ENCODE measurements at places on chromosomes 3 and 15. TPM values are rescaled to one million over a fixed set of nuclear protein-coding genes. Genes with fewer than 3 reads are reported as not detected.
A peak's percentile ranks its signal among the peaks of the same experiment; 100 is the strongest.

The TTC14 gene
- total RNA-seq: 12.7 TPM

DNA sequence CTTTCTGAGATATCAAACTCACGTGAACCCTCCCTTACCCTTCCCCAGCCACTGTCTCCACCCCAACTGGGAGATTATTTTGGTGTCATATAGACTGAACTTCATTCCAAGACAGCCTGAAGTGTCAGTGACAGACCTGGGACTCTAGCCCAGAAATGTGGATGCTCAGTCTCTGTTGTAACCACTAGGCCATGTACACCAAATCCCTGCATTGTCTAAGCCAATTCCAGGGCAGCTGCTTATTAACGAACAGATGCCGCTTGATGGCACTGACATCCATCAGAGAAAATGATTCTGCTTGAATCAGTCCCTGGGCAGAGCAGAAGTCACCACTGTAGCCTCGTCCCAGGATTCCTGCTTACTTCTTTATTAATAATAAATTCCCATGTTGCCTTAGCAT, 305.5 kb downstream of the GRM7 start:
- DNase-seq: no peak

- no peak for DNase-seq
Measured at GRCh38 chr3:54065140-54065539, 57.2 kb upstream of the CACNA2D3 start.

- no peak for DNase-seq
Measured at GRCh38 chr15:77542491-77543001, 90.2 kb downstream of the LINGO1 start.

DNA sequence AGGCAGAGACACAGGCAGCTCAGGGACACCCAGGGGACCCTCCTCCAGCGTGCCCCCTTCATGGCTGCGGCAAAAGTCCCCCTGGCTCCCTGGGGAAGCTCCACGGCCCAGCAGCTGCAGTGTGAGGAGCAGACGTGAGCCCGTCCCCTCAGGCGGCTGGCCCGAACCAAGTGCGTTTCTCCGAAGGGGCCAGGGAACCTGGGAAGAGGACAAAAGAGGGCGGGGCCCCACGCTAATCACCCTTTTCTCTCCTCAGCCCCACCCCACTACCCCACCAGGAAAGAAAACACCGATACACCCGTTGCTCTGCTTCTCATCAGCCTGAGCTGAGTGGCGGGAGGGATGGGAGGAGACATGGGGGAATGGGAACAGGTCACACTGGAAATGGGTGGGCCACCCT, at the start of gene MUC4:
Gene MUC4 (minus strand): TSS at position 174 of the 400 bp plus-strand sequence. CDS start 112 bp downstream, at position 62.
- DNase-seq: no peak

- DNase-seq: no peak
Measured at GRCh38 chr3:194908496-194908895, 222.8 kb downstream of the FAM43A start.

The WNT5A gene
- total RNA-seq: 12.1 TPM

The DOCK3 gene
- 3.4 TPM for total RNA-seq

DNA sequence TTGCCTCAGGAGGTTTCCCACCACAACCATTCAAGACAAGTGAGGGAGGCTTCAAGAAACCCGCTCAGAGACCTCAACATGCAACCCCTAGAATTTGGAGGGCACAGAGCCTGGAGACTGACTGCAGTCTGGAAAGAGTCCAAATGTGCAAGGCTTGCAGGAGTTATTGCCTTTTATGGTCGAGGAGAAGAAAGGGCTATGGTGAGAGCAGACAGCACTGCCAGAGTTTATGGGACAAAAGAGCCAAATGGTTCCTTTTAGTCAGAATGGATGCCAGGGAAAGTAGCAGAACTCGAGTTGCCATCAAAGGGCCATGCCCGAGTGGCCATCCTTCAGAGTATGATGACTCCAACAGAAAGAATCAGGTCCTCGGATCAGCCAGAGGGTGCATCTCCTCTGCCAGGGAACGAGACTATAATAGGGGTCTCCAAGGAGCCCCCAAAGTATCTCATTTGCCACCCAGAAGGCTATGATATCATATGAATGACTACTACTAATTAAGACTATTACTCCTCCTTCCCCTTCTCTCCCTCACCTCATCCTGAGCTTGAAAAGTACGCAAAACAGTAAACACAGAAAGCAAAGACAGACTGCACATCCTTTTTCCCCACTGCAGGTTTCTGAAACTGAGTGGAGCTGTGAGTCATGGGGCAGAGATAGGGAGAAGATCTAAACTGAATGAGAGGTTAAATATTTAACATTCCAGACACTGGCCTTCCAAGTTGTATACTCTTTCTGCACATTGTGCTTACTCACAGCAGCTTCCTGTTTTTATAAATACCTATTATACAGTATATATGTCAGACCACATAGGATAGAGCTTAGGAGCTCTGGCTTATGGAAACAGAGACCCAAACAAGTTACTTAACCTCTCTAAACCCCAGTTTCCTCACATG, 33.9 kb upstream of the TMCO5A start:
- no peak for DNase-seq

- no peak for DNase-seq
Measured at GRCh38 chr15:87758794-87759418, 497.6 kb downstream of the NTRK3 start.

DNA sequence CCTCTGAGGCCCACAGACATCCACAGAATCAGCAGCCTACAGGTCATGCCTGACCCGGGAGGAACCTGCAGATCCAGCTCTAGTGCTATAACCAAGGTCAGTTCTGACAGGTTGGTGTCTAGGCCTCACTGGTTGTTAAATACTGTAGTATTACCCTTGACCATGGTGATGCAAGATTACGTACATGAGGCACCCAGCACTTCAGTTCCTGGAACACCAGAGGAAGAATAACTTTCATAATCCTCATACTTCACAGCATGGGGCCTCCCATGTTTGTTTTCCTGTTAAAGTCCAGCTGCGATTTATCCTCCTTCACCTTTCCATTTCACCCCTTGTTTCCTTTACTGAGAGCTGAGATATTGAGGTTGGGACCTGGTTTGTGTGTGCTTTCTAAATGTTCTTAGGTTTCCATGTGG, 34.4 kb upstream of the GLCE start:
- no peak for DNase-seq

GRCh38 chr3:63296249-63296648, 18.1 kb downstream of the SYNPR start:
- DNase-seq: no peak

DNA sequence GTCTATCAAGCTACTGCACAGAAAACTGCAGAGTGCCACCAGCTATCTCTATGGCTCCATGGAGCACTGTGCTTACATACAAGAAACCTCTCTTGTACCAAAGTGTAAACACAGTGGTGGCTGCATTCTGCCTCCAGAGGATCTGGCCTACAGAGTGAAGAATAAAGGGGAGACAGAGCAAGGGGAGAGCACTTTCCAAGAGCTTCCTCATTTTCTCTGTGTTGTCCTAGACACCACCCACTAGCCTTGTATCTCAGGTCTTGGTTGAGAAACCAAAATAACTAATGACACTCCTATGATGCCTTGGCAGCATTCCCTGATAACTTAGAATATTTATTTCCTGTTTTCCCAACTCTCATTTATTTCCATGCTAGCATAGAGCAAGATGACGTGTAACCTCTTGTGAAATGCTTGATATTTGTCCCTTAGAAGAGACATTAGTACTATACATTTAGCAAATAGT, 56.9 kb upstream of the PHLDB2 start:
- DNase-seq: peak; percentile 67

DNA sequence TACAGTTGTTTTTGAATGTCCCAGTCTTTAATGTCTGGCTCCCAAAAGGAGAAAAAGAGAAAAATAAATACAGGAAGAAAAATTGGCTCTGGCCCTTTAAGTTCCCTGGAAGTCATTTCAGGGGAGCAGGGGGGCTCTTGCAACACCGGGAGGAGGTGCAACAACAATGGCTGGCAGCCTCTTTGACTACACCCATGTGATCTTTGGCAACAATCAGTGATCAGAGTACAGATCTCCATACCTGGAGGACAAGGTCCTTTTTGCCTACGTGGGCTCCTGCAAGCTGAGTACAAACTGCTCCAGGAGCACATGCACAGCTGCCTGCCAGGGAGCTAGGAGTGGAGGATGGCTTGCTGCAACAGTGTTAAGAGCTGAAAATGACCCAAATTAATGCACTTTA, 63.9 kb downstream of the GLCE start:
- DNase-seq: no peak

GRCh38 chr3:55292360-55292759, 194.7 kb downstream of the WNT5A start:
- no peak for DNase-seq

GRCh38 chr15:54941417-54941816, 255.3 kb downstream of the RSL24D1 start:
- DNase-seq: no peak

The ACVR2B gene
- 4.5 TPM for total RNA-seq

The CFAP100 gene
- total RNA-seq: not detected

The RASL12 gene
- 6.7 TPM for total RNA-seq

Measured in lower leg skin (tissue), 4 donors.